Activated CD8-positive, alpha-beta memory T cell treated with anti-CD3 and anti-CD28 coated beads for 1 hour (primary cell): ENCODE measurements at places on chromosomes 5 and 9.

- DNase-seq, result no peak
These were observed 125.6 kb upstream of the DMRT1 start for GRCh38 chr9:715743-716400.

DNA sequence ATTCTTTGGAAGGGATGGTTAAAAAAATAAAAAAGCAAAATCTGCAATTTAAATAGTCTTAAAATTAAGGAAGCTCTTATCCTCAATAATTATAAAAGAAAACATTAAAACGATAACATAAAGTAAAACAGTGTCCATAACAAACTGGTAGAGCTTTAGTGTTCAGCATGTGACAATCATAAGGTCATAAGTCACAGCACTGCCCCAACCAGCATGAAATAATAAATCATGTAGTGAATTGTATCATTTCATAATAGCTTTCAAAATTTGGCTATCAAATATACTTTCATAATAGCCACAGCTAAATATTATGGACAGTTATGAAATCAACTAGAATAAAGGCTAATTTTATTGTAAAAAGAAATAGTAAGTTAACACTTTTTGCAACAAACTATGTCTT lies 10.0 kb downstream of the NR3C1 start:
- no peak for DNase-seq

- DNase-seq, result no peak
These were observed 21.0 kb upstream of the UBE2QL1 start for GRCh38 chr5:6427694-6428093.

GRCh38 chr9:859251-859650 lies 17.8 kb downstream of the DMRT1 start:
- DNase-seq, result no peak

- no peak for DNase-seq
These were observed 7.0 kb upstream of the SYNPO start for GRCh38 chr5:150633429-150633828.

DNA sequence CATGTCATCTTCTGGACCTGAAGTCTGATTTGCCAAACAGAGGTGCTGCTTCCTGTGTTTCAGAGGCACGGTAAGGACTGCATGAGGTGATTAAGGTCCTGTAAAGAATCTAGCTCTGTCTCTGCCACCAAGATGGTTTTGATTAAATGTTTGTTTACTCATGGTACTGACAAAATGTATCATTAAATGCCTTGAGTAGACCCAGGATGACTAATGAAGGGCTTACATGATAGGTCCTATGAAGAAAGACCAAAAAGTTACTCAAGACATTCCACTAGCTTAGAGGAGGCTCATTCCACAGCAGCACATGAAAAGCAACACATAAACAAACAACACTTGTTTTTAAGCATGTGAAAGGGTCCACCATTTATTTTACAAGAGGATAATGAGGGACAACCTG lies 100.9 kb downstream of the BOD1 start:
- DNase-seq, result no peak

DNA sequence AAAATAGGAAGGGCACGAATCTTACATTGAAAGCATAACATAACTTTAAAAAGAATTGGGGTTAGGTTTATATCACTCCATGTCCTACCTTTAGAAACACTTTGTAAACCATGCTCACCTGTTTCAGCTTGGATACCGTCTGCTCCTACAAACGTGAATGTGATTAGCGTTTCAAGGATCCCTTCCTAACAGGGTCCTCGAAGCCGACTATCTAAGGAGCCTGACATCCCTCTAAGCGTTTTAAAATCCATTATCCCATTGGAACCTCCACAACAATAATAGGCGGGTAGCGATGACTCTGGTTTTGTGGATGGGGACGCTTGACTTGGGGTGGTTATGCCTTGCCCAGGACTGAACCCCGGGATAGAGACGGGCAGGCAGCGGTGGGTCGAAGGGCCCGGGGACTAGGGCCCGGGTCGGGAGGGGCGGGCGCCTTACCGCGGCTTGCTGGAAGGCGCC lies 937 bp downstream of the SVEP1 start:
- no peak for DNase-seq

GRCh38 chr5:149108651-149109280 lies 32.5 kb upstream of the ABLIM3 start:
- no peak for DNase-seq

GRCh38 chr9:127973169-127974000 lies 7.4 kb downstream of the EEIG1 start:
- no peak for DNase-seq

- DNase-seq, result no peak
These were observed 5.9 kb downstream of the SLC4A9 start for GRCh38 chr5:140365941-140366340.

DNA sequence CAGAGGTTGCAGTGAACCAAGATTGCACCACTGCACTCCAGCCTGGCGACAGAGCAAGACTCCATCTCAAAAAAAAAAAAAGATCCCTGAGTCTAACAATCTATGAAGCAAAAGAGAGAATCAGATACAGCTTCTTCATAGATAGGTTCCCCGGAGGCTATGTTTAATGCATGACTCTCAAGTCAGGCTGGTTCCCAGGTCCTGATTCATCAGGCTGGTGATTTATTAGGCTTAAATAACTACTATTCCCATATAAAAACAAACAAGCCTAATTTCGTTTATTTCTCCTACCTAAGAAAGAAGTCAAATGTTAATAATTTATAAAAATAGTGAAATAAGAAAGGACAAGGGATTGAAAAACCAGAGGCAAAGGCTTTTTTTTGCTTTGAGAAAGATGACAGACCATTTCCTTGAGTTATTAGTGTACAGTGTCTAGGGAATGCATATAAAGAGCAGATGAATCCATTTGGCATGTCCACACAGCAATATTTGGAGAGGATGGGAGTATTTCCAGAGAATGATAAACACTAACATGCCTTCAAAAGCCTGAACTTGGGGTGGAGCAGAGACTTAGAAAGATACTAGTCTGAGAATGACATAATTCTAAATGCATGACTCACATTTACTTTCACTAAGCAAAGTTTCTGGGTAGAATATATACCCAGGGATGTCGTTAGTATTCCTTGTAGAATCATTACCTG lies 115.3 kb downstream of the NREP start:
- no peak for DNase-seq
